ENCODE measurements at places on chromosomes 2 and 18.

- no peak for DNase-seq
These were observed 77.6 kb downstream of the MAP4K4 start for GRCh38 chr2:101775092-101775491.

DNA sequence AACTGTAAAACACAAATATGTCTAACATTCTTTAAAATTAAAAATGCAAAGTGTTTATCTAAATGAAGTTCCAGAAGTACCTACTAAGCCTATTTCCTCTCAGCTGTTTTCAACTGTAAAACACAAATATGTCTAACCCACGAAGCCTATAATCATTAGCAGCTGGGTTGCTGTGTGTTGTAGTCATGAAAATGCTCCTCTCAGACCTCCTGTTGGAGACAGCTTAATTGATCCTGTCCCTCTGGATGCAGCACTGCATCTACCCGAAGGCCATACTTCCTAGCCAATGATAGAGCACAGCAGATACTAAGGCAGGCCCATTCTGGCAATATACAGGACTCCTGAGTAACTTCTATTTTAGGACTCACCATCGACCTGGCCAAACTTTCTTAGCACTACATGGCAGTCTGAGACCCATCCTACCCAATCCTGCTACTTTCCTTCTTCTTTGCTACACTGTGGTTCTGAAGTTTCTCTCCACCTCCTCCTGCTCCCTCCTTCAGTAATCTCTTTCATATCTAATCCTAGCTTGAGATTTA is 92.5 kb upstream of the RBBP8 start:
- DNase-seq = no peak

GRCh38 chr18:54117853-54118773 is 106.4 kb downstream of the MBD2 start:
- no peak for DNase-seq

DNA sequence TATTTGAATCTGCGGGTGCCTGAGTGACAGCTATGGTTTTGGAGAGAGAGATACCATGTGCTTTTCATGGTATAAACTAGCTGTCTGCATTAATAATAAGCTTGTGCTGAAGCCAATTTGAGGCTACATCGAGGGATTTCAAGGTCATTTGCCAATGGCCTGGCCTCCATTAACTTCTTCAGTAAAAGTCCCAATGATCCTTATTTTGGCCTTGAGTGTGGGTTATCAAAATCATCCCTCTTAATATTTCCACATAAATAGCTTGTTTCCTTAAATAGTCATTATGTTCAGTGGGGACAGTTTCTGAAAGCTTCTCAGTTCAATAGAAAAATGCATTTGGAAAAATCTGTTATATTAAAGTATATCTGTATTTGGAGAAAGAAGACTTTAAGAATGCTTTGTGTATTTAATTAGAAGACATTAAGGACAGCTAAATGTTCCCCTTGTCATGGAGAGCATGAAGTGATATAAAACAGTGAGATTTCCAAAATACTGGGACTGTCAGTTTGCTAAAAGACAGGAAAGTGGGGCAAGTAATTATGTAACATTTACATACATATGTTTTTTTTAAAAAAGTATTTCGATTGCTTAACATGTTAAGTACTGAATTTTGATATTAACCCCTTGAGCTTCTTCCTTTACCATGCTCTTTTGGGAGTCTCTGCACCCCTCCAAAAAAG is 355.5 kb upstream of the ZEB2 start:
- DNase-seq = no peak

GRCh38 chr18:23433360-23433759 is 19.7 kb upstream of the RIOK3 start:
- no peak for DNase-seq

DNA sequence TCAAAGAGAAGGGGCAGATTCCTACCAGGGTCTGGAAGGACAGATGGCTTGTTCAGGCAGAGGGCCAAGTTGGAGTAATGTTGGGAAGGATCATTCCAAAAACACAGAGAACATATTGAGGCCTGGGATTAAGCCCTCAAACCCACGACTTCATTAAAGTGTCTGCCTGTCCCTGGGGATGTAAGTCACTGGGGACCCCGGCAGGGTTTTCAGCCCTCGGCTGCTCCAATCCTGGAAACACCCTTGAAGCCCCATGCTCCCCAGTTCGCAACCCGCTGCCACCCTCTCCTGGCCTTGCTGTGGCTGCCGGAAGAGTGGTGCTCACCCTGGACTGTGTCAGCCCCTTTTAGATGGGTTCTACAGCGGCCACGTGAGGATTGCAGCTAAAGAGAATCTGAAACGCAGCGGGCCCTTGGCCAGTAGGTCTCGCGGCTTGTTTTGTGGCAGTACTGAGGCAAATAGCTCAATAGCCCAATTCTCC is 79.9 kb downstream of the EPAS1 start:
- DNase-seq = no peak

GRCh38 chr2:142175813-142176338 is 45.1 kb upstream of the LRP1B start:
- no peak for DNase-seq

GRCh38 chr2:233495503-233496496 is 70.8 kb downstream of the USP40 start:
- DNase-seq = no peak
